ENCODE measurements at places on chromosomes 5 and 9.

DNA sequence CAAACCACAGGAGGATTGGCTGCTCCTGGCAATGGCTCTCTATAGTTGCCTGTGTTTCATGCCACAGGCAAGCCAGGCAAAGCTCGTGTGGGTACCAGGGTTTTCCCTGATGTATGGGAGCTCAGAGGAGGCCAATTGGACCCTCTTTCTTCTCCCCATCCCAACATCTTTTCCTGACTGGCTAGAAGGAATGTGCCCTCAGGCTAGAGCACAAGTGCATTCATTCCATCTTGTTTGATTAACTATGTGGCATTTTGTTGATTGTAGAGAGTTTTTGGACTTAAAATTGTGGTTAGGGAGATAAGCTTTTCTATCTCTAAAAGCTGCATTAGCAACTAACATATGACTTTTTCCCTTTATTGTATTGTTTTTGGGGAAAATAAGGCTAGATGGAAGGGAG lies 561.3 kb downstream of the PSAT1 start:
- DNase-seq, result no peak

GRCh38 chr5:149166128-149166527 lies 24.8 kb downstream of the ABLIM3 start:
- DNase-seq, result no peak

DNA sequence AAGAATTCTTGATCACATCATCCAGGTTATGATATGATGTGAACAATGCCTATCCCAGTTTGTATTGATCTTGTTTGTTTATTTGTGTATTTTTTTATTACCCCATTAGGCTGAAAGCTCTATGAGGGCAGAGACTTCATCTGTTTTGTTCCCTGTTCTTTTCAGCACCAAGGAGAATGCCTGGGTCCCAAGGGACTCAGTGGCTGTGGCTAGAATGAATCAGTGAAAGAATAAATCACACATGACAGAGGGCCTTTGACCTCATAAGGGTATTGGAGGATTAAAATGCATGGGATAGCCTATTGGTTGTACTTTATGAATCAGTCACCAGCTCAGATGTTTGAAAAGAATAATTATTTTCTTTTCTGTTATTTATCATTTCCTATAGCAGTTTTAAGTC lies 292.2 kb downstream of the GAS1 start:
- no peak for DNase-seq

DNA sequence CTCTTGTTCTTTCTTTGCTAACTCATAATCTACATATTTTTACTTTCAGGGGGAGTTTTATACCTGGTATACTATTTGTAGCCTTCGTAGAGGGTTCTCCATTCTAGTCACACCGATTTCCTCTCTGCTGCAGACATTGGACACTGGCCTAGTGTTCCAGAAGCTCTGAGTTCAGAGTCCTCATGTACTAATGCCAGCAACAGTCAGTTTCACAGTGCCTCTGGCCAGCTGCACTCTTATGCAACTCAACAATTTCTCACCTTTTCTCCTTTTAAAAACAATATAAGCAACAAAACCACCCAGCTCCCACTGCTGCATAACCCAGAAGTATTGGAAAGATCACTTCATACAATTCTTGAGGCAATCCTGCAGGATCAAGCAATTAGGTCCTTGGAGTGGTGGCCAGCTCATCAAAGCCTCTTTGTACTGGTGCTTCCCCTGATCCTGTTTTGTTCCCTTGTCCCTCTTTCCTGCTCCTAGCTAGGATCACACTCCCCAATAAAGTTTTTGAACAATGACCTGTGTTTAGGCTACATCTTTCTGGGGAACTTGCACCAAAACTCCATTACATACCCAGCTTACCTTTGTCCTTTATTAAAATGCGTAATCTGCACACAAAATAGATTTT lies 98.1 kb upstream of the TUT7 start:
- no peak for DNase-seq

GRCh38 chr5:71891856-71892255 lies 172.8 kb downstream of the CARTPT start:
- DNase-seq, result no peak

DNA sequence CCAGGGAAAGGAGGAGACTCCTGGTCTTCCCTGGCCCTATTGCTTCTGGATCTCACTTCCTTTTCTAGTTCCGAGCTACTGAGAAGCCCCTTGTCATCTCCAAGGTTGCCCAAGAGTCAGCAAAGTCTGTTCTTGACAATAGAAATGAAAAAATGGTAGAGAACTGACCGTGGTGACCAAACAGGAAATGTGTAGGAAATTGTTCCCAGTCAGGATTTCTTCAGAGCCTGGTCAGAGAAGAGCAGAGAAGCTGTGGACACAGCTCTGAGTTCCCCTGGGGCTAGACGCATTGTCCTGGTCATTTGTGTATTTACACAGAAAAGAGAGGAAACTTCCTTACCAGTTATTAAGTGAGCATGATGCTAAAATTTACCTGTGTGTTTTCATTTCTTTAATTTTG lies 35.6 kb downstream of the S1PR3 start:
- no peak for DNase-seq

DNA sequence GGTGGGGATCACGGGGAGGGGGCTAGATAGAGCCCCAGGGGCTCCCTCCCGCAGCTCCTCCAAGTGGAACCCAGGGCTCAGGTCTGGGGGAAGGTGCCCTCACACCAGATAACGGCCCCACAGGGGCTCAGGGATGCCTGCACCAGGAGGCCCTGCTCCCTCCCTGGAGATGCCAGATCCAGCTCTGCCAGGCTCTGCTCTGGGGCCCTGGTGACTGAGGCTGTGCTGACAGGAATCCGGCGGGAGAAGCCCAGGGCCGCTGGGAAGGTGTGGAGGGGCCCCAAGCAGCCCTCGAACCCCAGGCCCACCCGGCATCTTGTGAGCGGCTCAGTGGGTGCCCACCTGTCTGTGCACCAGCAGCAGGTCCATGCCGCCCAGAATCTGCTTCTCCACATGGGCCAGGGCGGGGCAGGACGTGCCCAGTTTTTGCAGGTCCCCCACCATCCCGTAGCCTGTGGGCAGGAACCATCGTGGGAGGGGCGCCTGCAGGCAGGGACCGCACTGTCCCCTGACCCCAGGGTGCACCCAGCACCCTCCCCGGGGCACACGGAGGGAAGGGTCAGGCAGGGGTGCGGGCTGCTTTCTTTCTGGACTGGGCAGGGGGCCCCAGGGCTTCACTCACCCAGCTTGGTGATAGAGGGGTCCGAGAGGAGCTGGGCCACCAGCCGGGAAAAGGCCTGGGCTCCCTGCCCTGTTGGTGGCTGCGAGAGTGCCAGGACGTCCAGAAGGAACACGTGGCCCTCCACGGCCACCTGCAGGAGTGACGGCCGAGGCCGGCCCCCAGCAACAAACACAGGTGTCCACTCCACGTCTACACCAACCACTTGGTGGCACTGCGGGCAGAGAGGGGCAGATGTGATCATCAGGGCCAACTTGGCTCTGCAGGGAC lies 48.9 kb upstream of the NRARP start:
- DNase-seq, result no peak

DNA sequence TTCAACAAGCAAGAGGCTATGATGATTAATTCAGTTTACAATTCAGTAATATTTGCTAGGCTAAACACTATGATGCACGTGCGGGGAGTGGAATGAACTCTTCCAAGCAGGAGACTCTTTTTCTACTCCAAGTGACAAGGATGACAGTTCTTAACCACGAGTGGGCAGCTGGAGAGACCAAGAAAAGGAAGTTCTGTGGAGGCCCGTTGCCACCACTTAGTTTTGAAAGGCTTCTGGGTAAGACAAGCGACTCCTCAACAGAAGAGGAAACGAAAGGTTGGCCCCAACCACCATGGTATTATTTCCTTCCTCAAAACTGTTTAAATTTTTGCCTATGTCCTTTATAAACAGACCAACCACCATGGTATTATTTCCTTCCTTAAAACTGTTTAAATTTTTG lies 2.8 kb downstream of the DCAF12 start:
- no peak for DNase-seq
